DMS79 treated with DMSO at 0.1 percent for 48 hours (cell line): ENCODE measurements at places on chromosomes 2 and 18.

DNA sequence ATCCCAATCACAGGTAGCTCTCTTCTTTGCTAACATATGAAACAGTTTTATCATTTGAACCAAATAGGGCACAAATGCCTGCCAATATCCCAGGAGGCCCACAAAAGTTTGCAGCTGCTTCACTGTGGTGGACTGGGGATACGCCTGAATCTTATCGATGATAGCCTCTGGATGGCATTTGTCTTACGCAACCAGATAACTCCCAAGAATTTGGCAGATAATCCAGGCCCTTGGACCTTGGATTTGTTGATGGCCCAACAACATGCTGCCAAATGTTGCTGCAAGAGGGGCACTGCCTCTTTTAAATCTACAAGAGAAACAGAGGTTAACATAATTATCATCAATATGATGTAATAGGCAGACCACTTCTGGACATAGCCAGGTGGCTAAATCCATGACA lies 587.1 kb upstream of the LRRTM4 start:
- DNase-seq, result no peak

DNA sequence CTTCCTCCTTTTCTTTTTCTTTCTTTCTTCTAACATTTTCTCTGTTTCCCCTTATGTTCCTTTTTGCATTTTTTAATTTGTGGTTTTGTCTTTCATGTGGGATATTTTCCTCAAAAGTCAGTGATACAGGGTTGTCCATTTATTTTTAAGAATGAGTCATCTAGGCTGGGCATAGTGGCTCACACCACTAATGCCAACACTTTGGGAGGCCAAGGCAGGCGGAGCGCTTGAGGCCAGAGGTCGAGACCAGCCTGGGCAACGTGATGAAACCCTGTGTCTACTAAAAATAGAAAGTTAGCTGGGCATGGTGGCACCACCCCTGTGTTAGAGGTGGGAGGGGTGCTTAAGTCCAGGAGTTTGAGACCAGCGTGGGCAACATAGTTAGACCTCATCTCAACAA lies 35.8 kb downstream of the KATNAL2 start:
- DNase-seq, result no peak

GRCh38 chr2:669323-669722 lies 7.9 kb downstream of the TMEM18 start:
- DNase-seq, result no peak

DNA sequence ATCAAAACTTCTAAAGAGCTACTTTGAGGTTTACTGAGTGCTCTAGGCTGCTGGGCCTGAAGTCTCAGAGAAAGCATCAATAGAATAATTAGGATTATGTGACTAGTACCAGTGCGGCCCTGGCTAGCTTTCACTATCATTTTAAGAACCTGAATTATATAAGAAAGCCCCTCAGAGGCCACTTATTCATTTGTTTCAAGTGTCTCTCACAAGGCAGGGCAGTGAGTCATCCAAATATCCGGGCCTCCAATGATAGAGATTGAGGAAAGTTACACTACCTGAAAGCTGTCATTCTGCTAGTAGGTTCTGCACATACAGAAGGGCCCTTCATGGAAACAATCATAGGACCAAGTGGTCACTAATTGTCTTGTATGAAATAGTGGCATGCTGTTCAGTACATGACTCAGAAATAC lies 193.1 kb downstream of the L3MBTL4 start:
- peak; percentile 89 for DNase-seq

DNA sequence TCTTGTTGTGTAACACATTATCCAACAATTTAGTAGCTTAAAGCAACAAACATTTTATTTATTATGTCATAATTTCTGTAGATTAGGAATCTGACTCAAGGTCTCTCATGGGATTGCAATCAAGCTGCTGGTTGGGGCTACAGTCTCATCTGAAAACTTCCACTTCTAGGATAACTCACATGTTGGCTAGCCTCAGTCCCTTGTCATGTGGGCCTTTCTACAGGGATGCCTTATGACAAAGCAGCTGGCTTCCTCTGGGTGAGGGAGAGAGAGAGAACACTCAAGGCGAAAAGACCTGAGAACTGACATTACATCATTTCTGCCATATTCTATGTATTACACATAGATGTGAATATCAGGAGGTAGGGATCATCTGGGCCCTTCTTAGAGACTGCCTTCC lies 317.9 kb upstream of the VRK2 start:
- DNase-seq, result no peak

DNA sequence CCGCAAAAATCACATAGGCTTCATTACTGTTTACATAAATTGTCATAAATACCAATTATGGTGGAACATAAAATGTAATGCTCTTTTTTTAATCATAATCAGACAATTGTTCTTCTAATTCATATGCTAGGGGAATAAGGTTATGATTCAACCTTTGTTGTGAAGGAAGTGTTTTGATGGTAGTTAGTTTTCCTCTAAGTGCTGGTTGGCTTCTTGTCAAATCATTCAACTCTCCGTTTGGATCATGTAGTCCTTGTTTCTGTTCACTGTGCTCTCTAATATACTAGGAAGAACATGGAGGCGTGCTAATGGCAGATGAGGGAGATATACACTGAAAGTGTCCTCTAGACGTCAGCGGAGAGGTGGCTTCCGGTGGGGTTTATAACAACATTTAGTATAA lies 1938.0 kb upstream of the PIK3C3 start:
- no peak for DNase-seq

DNA sequence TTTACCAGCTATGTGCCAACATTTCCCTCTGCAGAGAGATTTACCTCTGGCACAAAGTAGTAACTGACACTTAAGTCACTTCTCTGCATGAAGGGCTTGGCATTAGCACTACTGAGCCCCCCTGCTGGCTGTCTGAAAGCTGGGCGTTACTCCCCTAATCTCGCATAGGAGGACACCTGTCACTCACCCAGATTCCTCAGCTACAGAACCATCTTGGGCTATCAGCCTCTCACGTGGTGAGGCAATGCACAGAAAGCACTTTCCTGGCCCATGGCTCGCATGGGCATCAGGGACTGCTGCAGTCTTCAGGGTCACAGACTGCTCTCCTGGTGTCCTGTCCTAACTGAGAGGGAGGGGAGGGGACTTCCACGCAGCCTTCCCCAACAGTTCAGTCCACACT lies 12.0 kb downstream of the SERPINE2 start:
- no peak for DNase-seq

DNA sequence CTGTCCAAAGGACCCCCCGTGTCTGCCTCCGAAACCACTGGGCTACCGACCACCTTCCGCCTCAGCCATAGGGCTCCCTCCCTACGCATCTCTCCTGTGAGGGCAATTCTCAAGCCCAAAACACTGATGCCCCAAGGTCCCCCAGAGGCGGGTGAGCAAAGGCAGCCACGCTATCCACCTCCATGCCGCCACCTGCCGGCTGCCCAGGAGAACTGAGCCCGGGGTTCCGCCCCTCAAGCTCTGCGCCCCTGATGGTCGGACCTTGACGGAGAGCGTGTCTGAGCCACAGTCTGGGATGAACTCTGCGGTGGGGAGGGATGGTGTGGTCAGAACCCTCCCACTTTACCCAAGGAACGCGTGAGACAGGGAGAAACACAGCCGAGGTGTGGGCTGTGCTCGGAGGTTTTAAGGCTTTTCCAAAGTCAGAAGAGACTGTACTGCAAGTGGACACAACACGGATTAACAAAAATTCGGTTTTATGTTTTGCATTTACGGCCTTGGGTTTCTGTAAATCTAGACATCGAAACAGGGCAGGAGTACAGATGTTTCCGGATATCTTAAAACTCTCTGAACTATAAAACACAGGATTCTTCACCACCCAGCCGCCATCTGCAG lies 114.1 kb downstream of the ZNF516 start:
- DNase-seq, result no peak

GRCh38 chr2:159054032-159054334 lies 85.5 kb downstream of the TANC1 start:
- DNase-seq, result no peak
